ENCODE measurements at places on chromosomes 7 and 10.

DNA sequence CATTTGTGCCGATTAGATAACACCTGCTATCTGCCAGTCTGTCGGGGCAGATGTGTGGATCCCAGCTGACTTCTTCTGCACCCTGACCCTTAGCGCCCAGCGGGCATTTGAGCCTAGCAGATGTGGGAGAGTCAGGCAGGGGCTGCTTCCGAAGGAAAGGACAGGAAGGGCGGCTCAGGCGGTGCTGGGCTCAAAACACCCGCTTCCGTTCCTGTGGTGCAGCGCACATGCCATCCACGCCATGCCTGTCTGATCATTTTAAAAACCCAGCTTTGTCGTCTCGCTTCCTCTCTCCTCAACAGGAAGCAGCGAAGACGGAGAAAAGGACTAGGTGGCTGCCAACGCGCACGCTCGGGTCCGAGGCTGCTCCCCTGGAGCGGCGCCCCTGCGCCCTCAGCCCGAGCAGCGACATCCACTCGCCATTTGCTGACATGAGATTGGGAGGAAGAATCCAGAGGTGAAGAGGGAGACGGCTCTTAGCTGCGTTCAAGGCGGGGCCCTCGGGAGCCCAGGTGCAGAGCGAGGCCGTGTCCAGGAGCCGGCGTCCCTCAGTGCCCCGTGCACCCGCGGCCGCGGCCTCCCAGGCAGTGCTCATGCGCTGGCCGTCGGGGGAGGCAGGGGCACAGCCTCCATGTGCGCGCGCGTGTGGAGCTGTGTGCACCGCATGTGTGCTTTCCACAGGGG is 5.9 kb upstream of the BHLHA15 start:
- no peak for DNase-seq

GRCh38 chr10:58704226-58704625 is 191.6 kb downstream of the BICC1 start:
- no peak for DNase-seq

- peak; percentile 87 for DNase-seq
Observed at GRCh38 chr7:21076054-21076453, 289.4 kb upstream of the SP8 start.

DNA sequence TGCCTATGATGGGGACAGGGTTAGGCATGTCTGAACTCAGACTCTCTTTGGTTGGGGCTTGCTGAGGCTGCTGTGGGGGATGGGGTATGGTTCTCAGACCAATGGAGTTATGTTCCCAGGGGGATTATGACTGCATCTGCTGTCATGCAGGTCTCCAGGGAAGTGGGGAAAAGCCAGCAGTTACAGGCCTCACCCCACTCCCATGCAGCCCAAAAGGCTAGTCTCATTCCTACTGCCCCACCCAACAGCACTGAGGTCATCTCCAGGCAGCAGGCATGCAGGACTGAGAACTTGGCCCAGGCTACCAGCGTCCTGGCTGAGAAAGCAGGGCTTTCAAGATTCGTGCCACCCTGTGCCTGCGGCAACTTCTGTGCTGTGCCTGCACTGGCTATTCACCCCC is 373.3 kb downstream of the HTR7 start:
- peak; percentile 56 for DNase-seq

- DNase-seq, result no peak
Observed at GRCh38 chr10:5508161-5508604, 8.8 kb upstream of the CALML5 start.

- no peak for DNase-seq
Observed at GRCh38 chr10:120479506-120479905, 22.5 kb downstream of the PLPP4 start.

DNA sequence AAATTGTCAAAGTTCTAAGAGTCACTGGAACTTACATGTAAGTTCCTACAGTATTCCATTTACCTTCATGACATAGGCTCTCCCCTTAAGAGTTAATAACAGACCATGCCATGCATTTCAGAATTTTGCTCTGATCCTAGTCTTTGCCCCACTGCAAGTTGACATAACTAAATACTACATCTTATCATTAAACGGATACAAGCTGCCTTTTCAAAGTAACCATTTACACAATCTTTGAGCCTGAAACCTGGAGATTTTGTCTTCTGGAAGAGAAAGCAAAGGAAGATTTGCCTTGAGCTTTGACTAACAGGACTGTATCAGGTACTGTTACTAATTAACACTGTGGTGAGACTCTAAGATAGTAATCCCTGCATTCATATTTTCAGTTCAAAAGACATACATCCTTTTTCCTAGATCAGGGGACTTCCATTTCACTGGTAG is 9.3 kb upstream of the AKR1D1 start:
- no peak for DNase-seq

- no peak for DNase-seq
Observed at GRCh38 chr10:49518982-49519578, 19.8 kb downstream of the ERCC6 start.

DNA sequence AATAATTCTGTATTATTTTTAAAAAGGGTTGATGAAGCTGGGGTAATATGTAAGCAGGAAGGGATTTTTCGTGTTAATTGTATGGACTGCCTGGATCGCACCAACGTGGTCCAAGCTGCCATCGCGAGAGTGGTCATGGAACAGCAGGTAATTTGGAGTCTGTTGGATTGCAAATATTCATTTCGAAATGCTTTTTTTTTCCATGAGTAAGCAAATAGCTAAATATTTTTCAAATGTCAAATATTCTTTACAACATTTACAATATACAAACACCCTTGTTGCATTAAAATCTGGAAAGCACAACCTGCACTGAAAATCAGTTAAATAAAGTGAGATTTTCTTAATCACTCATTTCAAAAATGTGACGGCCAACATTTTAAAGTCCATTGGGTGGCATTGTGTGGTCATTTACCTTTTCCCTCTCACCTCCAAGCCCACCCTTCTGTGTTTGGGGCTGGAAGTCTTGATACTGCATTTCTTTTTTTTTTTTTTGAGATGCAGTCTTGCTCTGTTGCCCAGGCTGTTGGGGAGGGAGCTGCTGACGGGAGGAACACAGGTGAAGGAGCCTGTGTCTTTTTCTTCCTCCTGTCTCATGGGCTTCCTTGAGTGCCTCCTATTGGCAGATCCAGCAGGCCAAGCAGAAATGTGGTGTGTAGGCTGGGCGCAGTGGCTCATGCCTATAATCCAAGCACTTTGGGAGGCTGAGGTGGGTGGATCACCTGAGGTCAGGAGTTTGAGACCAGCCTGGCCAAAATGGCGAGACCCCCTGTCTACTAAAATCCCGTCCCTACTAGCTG is 66.1 kb downstream of the MCMBP start:
- no peak for DNase-seq

GRCh38 chr10:34869135-34869836 is 54.2 kb upstream of the PARD3 start:
- DNase-seq, result no peak

Data from DMS153 (cell line).